ENCODE measurements at places on chromosomes 11 and 22.

DNA sequence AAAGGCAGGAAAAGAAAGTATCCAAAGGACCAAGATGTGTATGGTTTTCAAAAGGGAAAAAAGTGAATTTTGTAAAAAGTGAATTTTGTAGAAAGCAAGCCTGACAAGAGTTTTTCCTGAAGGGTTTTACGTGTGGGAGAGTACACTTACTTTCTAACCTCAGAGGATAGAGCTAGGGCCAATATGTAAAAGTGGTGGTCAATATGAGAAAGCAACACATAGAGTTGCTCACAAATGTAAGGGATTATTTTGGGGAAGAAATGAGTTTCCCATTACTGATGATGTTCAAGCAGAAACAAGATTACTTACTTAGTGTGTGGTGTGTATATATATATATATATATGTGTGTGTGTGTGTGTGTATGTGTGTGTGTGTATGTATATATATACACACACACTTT lies 162.5 kb downstream of the SWAP70 start:
- DNase-seq = no peak

DNA sequence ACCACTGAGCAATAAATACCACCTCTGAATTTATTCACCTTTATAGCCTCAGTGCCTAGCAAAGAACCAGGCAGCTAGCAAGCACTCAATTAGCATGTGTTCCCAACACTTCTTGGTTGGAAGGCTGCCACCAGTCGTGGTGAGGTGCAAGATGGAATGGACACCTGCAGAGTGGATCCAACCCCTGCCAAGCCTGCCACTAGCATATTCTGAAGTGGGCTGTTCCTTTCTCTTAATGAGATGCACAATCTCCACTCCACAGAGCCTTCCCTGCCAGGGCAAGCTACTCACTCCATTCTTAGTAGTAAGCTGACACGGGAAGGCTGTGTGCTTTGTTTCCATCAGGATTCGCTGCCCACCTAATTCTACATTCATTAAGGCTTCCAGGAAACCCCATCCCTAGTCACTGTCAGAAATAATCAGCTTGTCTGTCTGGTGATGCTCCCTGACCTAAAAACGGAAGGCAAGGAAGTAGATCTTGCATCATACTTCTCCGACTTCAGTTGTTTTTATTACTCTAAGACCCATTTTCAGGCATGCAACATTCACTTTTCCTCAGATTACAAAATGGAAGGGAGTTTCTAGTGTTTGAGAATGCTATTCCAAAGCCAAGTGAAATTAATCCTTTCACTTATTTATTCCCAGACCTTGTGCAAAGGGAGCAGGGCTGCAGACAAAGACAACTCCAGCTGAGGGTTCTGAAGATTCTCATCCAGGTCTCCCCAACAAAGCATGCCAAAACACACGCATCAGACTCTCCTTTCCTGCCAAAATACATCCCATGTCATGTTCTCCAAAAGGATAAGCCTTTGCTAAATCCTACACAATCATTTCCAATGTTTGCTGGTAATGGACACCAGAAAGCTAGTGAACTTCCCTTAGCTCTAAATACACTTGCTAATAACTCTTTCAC lies 128.0 kb downstream of the TENM4 start:
- no peak for DNase-seq

DNA sequence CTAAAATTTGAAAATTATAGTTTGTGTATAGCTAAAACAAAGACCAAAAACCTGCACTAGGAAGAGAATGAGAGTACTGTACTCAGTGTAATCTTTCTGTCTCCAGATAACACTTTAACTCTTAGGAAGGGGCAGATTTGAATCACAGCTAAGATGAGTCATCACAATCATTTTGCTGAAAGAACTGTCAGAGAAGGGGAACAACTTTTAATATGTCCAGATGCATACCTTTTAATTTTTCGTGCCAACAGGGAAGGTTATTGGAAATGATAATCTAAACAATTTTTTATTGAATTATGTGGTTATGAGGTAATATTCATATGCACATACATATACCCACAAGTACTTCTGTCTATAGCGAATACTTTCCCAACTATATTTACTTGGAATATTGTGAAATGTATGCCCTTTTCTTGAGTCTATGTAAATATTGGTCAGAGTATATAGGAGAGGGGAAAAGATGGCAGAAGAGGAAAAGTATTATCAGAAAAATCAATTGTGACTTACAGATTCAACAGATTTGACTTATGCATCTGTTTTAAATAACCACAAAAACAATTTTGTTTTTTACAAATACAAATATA lies 51.1 kb upstream of the MUC15 start:
- DNase-seq = no peak

GRCh38 chr11:71933141-71933933 lies 4.5 kb downstream of the RNF121 start:
- DNase-seq = no peak

DNA sequence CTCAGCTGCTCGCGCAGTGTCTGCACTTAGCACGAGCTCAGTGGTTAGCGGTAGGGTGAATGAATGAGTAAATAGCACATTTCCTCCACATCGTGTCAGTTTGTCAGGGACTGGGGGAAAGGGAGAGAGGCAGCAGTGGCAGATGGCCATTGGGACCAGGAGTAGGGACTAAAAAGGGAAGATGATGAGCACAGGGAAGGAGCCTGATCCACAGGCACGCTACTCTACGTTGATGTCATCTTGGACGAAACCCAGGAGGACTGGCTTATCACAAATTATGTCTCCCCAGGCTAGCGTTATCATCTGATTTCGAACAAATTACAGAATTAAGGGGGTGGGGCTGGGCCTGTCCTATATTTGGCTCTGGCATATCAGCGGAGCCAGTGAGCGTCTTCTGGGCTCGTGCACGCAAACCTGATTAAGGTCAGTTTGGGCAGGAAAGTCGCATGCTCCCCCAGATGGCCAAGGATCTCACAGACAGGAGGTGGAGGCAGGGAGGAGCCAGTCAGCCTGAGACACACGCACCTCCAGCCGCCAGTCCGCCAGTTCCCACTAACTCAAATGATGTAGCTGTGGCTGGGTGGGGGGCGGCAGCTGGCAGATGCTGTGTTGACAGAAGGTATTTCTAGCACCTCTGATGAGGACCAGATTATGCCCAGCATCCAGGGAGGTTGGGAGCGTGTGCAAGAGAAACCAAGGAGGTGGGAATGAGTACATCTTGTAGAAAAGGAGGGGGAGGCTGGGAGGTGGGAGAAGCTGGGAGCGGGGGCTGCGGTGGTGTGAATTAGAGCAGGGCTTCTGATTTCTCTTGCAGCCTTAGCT lies 97.4 kb upstream of the PRDM11 start:
- no peak for DNase-seq

DNA sequence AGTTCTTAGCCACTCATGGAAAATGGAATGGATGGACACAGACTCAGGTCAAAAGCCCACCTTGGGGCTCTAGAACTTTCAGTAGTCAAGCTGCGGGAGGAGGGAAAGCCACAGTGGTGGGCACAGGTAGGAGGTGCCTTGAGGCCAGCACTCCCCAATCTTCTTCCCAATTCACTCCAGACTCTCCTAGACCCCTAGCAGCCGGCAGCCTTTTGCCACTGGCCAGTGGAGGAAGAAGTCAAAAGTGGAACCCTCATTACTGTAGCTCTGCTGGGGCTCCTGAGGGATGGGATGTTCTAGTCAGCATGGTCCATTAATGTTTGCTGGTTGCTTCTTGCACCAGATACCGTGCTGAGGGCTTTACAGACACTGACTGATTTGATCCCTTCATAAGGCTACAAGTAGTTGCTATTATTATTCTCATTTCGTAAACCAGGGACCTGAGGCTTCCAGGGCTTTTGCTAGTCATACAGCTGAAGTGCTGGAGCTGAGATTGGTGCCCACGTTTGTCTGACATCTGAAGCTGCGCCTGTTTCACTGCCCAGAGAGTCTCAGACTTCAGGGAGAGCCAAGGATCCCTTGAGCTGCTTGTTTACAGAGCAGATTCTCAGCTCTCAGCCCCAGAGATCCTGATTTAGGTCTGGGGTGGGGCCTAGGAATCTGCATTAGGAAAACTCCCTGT lies 1.1 kb downstream of the UCP3 start:
- no peak for DNase-seq

GRCh38 chr11:83522911-83523310 lies 236.7 kb upstream of the CCDC90B start:
- DNase-seq = no peak

GRCh38 chr11:70016666-70017367 lies 61.3 kb upstream of the ANO1 start:
- no peak for DNase-seq

DNA sequence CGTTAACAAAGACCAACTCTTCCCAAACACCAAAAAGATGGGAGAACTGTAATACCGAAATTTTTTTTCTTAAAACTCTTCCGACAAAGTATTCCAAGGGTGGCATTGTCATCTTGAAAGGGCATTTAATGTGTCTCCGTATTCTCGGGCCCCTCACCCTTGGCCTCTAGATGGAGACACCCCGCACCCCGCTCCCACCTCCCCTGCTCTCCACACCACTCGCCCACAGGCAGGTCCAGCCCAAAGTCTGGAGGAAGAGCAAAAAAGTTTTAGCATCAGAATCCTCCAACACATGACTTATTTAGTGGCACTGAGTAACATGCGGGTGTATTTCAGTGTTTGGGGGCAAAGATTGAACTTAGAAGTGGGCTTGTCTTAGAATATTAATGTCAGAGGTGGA lies 20.7 kb downstream of the SPATA19 start:
- DNase-seq = no peak

- no peak for DNase-seq
Observed at GRCh38 chr11:116730241-116730561, 42.6 kb downstream of the BUD13 start.

- DNase-seq = no peak
Observed at GRCh38 chr11:57081356-57081755, 92.6 kb downstream of the OR5AK2 start.

DNA sequence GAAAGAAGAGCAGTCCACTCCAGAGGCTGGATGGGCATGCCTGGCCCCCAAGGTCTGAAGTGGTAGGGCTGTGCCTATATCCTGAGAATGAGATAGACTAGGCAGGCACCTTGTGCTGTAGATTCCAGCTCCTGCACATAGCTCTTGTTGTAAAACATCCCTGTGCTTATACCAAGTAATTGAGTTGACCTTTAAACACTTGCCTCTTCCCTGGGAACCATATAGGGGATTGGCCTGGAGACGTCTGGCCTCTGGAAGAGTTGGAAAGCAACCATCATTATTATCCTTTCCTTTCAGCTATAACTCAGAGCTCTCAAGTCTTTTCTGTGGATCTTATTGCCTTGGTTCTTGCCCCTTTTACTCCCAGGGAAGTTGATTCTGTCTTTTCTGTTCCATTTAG lies 15.1 kb downstream of the LIMK2 start:
- no peak for DNase-seq

DNA sequence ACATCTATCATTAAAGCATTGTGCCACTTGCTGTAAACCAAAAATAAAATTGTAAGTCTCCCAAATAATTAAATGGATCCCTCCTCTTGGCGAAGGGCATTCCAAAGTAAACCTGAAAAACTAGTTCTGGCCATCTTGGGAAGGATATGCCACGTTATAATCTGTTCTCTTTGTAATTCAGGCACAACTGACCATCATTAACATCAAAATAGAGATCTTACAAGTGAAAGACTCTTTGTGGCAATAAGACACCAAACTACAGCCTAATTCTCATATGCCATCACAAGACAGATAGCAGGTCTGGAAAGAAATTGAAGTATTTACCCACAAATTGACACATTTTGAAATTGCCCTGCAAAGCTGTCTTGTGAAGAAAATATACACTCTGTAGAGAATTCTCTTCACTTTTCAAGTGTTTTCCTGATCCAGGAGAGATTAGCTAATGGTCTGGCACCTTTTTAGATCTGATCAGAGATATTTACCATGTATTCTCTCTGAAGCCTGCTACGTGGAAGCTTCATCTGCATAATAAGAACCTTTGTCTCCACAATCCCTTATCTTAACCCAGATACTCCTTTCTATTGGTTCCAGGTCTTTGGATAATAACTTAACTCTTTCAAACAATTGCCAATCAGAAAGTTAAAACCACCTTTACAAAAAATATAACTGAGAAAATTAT lies 630.4 kb upstream of the CCDC179 start:
- no peak for DNase-seq
